ENCODE measurements at places on chromosomes 1 and 21.
A peak's percentile ranks its signal among the peaks of the same experiment; 100 is the strongest.

DNA sequence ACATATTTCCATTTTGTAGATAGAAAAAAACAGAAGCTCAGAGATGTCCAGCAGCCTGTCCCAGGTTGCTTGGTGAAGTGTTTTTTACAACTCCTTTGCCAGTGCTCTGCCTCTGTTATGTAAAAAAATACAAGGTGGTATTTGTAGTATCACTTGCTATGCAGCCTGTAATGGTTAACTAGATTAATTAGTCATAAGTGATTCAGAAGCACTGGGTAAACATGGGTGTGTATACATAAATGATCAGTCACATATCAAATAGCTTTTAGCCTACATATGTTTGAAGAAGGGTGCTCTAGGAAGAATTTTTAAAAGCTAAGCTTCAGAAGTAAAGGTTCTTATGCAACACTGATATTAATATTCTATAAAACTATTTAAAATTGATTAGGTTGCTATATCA lies 70.0 kb upstream of the MAGI3 start:
- DNase-seq = no peak

GRCh38 chr1:180863158-180863775 lies 49.4 kb upstream of the KIAA1614 start:
- peak; percentile 30 for DNase-seq

DNA sequence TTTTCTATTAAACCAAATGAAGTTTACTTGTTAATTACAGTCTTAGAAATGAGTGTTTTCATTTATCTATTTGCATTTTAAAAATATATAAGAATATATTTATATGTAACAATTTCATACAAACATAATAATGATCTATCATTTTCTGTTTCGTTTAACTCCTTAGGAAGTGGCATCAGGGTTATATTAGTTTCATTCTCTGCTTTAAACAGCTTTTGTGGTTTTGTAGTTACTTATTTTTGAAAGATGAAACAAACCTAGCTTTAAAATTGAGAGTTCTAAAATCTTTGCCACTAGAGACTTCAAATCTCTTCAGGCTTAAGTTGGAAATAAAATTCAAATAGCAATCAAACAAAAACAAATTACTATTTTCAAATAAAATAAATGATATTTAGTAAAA lies 2110.6 kb downstream of the MRPL39 start:
- no peak for DNase-seq

DNA sequence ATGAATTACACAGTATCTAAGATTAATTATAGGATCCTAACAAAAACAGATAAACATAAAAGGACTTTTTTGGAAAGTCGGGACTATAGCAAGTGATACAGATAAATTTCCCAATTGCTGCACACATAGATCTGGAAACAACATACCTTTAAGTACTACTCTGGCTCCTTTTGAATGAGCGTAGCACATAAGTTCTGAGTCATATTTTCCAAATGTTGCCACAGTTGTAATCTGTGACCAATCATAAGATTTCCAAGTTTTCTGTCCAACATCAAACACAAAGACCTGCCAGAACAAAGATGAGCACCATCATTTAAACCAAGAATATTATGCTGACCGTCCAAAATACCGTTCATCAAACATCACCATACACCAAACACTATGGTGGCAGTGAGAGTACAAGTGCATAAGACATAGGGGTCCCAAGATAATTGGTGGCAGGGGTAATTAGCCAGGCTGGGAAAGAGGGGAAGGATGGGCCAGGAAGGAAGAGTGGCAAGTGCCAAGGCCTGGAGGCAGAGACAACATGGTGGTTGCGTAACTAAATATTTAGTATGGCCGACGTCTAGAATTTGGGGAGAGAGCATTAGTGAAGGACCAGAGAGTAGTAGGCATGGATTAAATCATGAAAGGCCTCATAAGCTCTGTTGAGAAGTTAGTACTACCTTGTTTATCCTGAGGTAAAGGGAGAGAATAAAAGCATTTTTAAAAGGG lies 3.6 kb downstream of the CTBS start:
- no peak for DNase-seq

GRCh38 chr1:1940123-1940425 lies 21.0 kb upstream of the TMEM52 start:
- DNase-seq = no peak

GRCh38 chr1:221776495-221777301 lies 34.8 kb upstream of the DUSP10 start:
- DNase-seq = no peak

- no peak for DNase-seq
Measured at GRCh38 chr21:45607909-45608295, 35.6 kb upstream of the PCBP3 start.

DNA sequence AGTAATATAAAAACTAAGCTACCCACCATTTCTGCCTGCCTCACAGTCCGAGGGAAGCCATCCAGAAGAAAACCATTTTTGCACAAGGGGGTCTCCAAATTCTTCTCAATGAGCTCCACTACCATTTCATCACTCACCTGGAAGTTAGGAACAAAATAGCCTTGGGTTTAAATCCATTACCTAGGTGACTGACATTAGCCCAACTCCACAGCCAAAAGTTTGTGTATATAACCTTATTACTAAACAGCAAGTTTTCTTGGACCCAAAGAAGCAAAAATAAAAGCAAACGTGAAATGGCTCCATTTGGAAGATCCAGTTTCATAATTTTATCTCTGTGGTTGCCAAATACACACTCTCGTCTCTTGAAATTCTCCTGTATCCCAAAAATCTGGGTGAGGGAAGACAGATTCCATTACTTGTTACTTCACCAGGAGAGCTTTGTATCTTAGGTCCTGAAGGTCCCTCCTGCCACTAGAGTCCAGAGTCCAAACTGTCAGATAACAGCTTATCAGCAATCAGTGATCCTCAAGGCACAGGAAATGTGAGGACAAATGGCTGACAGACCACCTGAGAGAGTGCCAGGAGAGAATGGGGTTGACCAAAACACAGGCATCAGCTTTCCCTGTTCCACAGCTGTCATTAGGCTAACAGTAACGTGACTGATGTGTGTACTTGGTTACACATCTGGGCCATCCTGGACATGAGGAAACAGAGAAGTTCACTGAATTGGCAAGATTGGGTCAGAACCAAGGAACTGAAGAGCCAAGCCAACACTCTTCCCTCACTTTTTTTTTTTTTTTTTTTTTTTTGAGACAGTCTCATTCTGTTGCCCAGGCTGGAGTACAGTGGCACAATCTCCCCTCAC lies 14.9 kb downstream of the AK2 start:
- no peak for DNase-seq

GRCh38 chr21:33007747-33008146 lies 18.0 kb upstream of the OLIG2 start:
- no peak for DNase-seq

DNA sequence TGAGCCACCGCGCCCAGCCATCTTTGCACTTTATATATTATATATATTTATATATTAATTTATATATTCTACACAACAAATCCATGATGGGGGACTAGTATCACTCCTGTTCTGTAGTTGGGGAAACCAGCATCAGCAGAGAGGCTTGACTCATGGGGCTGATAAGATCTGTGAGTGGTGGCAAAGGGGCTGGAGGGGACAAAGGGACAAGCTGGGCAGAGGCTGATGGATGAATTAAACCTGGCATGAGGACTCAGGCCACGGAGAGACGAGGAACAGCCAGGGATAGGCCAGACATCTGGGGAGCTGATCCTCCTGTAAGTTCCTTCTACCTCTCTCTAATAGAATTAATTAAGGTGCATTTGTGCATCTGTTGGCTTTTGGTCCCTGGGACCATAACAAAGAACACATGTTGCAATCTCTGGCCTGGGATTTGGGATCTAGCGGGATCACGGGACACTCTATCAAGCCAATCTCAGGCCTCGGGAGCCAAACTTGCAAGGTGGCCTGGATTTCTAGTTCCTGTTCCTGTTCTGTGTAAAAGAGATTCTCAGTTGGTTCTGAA lies 7.6 kb downstream of the CNR2 start:
- DNase-seq = peak; percentile 15

- peak; percentile 4 for DNase-seq
Measured at GRCh38 chr1:246035060-246035541, 472.0 kb downstream of the SMYD3 start.

GRCh38 chr1:8251635-8252034 lies 66.3 kb upstream of the SLC45A1 start:
- DNase-seq = no peak

GRCh38 chr1:28171246-28171645 lies 5.2 kb downstream of the PTAFR start:
- DNase-seq = no peak

DNA sequence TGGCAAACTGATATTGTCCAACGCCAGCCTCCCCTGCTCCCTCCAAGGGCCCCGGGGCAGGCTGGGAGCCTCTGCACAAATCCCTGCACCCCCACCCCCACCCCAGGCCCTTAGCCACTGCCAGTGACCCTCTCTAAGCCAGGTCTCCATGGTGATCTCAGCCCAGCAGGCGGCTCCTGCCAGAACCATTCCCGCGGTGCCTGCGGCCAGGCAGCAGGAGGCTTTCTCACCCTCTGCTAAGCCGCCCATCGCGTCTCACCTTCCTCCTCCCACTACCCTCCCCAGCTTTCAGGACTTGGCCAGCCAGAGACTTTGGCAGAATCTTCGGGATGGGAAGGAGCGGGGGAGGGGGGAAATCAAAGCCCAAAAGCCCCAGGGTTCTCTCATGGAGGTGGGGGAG lies 46.8 kb upstream of the WASF2 start:
- peak; percentile 79 for DNase-seq

DNA sequence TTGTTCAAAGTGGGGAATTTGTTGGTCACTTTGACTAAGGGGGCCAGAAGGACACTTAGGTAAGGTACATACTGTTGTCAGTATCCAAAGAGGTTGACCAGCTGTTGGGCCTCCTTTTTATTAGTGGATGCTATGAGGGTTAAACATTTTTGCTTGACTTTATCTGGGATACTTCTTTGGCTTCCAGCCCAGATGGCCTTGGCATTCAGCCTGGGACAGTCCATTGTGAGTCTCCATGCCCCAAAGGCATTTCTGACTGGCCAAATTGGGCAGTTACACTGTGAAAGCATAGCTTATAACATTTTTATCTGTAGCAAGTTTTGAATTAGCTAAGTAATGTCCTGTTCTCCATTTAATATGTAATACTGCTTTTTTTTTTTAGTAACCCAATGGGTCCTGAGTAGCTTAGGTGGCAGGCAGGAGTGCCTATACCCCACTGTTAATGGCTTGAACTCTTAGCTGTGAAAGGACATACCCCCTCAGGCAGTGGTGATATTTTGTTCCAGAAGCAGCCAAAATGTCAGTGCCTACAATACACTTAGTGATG lies 35.4 kb upstream of the CD1D start:
- DNase-seq = no peak

- no peak for DNase-seq
Measured at GRCh38 chr1:59596432-59596831, 218.3 kb upstream of the HOOK1 start.

DNA sequence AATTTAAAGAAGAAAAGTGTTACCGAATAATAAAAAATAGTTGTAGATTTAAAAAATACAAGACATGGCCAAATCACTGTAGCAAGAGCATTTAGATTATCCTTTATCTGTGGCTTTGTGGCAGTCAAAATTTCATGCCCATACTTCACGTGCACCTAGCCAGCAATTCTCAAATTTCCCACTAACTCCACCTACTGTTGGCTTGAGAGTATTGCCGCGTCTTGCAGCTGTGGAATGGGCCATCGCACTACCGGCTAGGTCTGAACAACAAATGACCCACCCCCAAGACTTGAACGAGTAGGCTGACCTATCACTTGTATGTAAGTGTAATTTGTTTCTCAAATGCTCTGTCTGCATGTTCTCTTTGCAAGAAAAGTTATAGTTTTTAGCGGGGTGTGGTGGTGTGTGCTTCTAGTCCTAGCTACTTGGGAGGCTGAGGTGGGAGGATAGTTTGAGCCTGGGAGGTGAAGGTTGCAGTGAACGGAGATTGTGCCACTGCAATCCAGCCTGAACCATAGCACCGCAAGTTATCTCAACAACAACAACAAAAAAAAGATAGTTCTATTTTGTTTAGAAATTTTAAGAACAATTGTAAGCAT lies 4.1 kb downstream of the KRTAP13-4 start:
- DNase-seq = peak; percentile 18

GRCh38 chr1:44854970-44855369 lies 11.9 kb upstream of the PTCH2 start:
- no peak for DNase-seq

DNA sequence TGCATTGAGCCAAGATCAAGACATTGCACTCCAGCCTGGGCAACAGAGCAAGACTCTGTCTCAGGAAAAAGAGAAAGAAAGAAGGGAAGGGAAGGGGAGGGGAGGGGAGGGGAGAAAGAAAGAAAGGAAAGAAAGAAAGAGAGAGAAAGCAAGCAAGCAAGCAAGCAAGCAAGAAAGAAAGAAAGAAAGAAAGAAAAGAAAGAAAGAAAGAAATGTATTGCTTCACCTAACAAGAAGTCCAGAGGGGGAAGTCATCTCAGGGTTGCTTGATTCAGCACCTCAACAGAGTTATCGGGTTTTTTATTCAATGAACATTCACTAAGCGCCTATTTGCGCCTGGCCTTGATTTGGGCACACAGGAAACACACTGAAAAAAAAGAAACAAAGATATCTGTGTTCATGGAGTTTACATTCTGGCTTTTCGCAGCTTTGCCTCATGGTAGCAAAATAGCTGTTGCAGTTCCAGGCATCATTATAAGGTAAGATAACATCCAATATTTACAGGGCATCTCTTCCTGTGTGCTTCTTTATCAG lies 8.2 kb upstream of the RCSD1 start:
- no peak for DNase-seq

DNA sequence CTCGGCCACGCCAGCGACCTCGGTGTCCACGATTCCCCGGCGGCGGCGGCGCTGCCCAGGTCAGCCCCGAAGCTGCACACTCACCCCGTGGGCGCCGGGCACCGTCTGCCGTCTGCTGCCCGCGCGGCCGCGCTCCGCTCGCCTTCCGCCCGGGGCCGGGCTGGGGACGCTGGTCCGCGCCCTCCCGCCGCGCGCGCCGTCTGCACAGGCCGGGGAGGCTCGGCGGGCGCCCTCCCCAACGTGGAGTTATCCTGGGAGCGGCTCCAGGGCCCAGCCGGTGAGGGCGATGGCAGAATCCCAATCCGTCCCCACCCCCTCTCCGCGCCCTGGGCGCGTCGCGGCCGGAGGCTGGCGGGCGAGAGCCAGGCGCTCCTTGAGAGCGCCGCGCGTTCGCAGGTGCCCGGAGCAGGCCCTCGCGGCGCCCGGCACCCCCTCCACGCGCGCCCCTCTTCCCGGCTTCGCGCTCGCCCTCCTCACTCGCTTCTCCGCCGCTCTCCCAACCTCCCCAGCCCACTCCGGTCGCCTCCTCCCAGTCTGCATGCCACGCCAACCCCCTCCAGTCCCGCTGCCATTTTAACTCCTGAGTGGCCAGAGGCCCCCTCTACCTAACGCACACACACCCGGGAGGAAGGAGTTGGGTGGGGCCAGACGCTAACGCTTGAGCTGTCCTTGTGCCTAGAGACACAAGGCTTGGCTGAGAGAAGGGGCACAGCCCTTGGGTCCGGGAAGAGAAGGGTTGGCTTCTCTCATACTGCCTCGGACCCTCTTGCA lies at the start of gene LRRN2:
LRRN2 (minus strand) TSS at position 503 of the 771 bp plus-strand sequence. CDS start 65,746 bp downstream, outside the sequence.
- no peak for DNase-seq

DNA sequence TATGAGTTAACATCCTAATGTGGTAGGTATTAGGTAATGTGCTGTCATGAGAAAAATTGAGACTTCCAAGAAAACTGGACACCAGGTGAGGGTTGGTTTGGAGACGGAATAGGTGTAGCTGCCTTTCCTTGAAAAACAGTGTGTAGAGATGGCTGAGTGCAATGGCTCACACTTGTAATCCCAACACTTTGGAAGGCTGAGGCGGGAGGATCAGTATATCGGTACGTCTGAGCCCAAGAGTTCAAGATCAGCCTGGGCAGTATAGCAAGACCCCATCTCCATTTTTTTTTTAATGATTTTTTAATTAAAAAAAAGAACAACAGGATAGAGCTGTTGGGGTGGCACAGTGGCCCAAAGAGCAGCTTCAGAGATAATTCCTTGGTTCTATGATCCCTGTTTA lies 6.8 kb upstream of the PPP1R8 start:
- DNase-seq = no peak
